ENCODE measurements at places on chromosomes 2 and 18. TPM values are rescaled to one million over a fixed set of nuclear protein-coding genes. Genes with fewer than 3 reads are reported as not detected.

GRCh38 chr18:57149051-57149450, 2.2 kb downstream of the BOD1L2 start:
- DNase-seq = no peak

DNA sequence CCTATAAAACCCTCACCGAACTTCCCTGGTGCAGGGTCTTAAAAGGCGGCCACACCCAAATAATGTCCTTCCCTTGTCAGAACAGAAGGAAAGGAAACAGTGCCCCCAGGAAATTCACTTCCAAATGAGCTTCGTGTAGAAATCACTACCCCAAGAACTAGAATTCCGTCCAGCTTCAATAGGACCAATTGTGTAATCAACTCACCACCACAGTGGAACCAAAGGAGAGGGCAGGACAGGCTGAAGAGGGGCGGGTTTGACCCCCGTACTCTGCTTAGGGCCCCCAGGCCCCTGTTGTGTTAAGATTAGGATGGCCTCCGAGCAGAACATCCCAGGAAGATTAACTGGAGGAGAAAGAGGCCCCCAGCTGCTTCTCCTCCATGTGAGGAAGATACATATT, 24.1 kb downstream of the GPR35 start:
- DNase-seq = no peak

DNA sequence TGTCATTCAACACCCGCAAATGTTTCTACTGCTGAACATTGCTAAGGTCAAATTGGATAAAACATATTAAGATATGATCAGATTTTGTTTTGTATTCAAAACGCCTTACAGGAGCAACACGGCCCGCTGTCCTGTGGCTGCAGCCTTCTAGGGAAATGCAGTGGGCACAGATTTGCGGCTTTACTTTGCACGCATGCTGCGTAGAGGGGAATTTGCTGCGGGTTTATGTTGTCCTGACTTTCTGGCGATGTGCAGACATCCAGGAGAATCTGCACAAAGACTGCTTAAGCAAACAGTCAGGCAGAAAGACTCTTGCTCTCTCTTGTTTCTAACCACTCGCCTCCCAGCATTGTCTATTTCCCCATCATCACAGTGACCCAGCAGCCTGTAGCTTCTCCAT, 88.3 kb downstream of the LRRC30 start:
- no peak for DNase-seq

DNA sequence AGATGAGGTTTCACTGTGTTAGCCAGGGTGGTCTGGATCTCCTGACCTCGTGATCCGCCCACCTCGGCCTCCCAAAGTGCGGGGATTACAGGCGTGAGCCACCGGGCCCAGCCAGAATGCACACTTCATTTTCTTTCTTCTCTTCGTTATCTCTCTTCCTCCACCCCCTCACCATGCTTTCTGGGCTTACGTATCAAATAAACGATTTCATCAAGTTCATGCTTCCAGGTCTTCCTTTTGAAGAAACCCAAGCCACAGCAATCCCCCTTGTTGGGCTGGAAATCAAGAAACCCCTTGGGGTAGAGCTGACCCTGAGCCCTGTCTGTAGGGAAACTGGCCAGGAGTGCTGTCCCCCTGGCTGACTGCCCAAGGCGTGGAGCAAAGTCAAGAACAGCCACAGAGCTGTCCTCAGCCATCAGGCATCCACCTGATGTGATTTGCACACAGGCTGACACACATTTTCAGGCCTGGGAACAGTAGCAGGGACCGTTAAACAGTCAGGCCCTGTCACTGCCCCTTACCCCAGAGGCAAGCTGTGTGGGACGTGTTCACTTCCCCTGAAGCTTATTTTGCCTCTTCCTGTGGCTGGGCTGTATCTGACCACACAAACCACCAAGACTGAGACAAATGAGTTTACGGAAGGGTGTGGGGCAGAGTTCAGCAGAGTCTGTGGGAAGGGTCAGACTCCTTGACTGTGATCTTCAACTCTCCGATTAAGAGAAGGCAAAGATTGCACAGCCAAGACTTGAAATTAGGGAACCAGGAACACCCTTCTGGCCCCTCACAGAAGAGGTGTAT, 15.1 kb upstream of the NMUR1 start:
- DNase-seq = no peak

- no peak for DNase-seq
These were observed 3.7 kb downstream of the ADNP2 start for GRCh38 chr18:80112624-80113248.

GRCh38 chr2:168976034-168976654, 55.0 kb downstream of the ABCB11 start:
- DNase-seq = no peak

- DNase-seq = no peak
These were observed 101.7 kb downstream of the SOCS6 start for GRCh38 chr18:70390371-70391090.

The KCNG2 gene
- total RNA-seq = not detected

Measured in ureter (tissue), 1 donor.